NT2/D1 (cell line): ENCODE measurements at places on chromosomes 7 and 10.

DNA sequence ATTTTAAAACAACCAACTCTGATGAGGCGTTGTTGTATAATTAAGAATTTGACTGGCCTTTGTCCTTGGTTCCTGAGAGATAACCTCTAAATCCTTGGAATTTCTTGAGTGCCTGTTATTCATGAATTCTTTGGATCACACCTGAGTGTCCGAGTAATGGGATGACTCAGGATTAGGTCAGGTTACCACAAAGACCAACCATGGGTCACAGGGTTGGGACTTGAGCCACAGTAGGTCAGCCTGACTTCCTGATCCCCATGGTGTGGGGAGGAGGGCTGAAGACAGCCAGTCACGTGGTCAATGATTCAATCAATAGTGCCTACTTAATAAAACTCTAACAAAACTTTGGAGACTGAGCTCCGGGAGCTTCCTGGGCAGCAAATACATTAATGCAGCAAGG, 192.5 kb downstream of the GFRA1 start:
- DNase-seq, result peak; percentile 5

DNA sequence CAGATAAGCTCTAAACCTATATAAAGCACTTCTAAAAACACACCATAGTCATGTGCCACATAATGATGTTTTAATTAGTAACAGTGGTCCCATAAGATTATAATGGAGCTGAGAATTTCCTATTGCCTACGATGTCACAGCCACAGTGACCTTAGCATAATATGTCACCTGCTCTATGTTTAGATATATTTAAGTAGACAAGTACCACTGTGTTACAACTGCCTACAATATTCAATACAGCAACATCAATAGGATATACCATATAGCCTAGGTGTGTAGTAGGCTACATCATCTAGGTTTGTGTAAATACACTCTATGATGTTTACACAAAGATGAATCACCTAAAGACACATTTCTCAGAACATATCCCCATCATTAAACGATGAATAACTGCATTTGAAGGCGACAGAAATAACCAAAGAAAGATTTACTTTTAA, 24.5 kb downstream of the GPR22 start:
- DNase-seq, result no peak

DNA sequence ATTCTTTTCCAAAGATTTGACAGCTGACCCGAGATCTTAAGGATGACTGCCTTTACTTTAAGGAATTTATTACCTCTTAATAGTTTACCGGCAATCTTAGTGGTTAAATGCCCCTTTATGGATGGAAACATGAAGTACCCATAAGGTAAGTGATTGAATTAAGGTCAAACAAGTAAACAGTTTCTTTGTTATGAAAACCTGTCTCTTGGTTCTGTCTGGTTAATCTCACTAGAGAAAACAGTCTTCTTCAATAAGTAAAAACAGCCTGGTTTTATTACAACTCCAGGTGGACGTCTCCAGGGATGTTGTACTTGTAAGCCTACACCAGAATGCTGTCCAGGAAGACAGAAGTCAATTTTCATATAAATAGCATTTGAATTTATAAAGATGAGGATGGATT, 161.8 kb upstream of the MTPN start:
- DNase-seq, result no peak

- no peak for DNase-seq
Observed at GRCh38 chr10:10368951-10369576, 648.6 kb upstream of the CELF2 start.

- no peak for DNase-seq
Observed at GRCh38 chr7:74092964-74093471, 9.4 kb downstream of the LIMK1 start.

- no peak for DNase-seq
Observed at GRCh38 chr10:45456822-45457221, 82.8 kb downstream of the ALOX5 start.

DNA sequence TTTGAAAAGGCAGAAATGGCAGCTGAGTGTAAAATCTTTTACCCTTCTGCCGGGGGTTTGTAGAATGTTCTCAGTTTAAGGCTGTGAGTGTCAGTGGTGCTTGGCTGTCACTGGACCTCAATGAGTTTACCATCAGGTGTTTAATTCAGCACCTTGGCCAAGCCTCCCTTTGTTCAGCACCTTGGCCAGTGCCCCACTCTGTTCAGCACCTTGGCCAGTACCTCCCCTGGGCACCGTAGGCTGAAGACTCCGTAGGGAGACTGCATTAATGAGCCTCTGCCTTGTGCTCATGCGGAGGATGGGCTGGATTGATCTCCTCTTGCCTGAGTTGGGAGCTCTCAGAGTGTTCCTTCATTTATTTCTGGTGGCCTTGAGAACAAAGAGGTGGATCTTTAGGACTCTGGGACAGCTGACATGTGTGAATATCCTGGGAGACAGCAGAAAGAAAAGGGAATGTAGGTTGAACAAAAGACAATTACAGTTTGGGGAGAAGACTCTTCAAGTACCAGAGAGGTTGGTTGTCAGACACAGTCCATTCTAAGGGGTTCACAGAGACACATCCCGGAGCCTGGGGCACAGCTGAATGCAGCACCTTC, 1.6 kb downstream of the FAM24A start:
- peak; percentile 55 for DNase-seq

DNA sequence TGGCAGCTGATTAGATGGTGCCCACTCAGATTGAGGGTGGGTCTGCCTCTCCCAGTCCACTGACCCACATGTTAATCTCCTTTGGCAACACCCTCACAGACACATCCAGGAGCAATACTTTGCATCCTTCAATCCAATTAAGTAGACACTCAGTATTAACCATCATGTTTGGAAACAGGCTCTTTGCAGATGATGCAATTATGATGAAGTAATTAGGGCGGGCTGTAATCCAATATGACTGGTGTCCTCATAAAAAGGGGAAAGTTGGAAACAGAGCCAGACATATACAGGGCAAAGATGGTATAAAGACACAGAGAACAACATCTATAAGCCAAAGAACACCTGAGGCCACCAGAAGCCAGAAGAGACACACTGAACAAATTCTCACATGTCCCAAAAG, 658.6 kb downstream of the CCSER2 start:
- DNase-seq, result no peak

GRCh38 chr7:148623586-148624282, 33.2 kb downstream of the C7orf33 start:
- no peak for DNase-seq

DNA sequence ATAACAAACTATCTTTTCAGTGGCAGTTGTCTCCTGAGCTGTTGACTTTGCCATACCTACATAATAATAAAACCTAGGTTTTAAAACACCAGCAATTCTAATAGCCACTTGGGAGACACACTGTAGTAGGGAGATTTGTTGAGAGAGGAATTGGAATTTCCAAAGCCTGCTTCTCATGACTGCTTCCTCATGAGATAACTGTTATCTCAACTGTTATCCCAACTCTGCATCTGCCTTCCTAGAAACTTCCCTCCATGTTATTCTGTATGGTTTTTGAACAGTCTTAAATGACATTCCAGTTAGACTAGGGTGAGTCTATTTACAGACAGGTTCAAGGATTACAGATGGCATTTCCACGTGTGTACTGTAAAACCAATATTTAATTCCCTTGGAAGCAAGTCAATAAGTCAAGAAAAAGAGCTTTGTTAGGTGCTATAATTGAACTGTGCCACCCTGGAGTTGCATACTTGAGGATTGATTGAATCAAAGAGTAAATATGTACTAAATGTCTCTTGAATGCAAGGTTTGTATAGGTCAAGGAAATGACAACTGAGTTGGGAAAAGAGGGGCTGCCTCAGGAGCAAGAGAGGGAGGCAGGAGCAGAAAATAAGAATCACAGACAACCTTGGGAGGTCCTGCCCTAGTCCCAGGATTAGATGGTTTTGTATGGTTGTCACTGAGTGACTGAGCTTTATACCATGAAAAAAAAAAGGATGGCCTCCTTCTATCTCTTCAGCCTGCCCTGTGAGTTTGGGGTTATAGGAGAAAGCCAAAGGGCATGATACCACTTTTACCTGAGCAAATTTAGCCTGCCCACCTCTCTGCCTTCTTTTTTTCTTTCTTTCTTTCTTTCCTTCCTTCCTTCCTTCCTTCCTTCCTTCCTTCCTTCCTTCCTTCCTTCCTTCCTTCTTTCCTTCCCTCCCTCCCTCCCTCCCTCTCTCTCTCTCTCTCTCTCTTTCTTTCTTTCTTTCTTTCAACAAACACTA, 9.9 kb upstream of the TM9SF3 start:
- DNase-seq, result no peak

GRCh38 chr7:99693427-99694200, 13.8 kb upstream of the CYP3A5 start:
- DNase-seq, result peak; percentile 75

GRCh38 chr10:19958787-19959186, 142.6 kb downstream of the PLXDC2 start:
- no peak for DNase-seq

DNA sequence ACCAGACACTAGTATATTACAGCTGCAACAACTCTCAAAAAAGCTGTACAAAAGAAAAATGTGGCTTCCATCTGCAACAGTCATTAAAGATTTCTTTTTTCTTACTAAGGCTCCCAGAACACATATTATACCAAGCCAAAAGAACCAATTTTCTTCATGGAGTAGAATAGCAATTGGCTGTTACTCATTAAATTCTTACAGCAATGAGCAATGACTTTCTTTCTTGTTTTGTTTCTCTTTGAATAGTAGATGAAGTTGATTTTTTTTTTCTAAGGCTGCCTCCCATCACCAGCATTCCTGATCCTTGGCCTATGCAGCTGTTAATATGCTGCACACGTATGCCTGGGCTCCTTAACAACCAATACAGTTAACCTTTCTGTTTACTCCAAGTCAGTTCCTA, 36.6 kb upstream of the SPOCK2 start:
- DNase-seq, result no peak

DNA sequence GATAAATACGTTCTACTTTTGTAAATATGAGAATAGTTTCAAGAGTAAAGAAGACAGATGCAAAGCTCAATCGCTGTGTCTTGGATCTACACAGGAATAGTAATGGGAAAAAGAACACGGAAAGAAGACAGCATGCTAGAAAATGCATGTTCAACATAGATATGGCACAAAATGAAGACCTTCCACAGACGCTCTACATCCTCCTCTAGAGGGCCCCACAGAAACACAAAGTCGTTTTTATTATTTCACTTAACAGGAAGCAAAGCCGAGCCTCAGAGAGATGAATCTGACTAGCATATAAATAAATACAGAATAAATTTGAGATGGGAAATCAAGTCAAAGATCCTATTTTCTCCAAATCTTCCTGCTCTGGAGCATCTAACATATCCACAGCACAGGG, 292.6 kb downstream of the PARD3 start:
- DNase-seq, result no peak

- no peak for DNase-seq
Observed at GRCh38 chr10:73889014-73889413, 14.7 kb upstream of the CAMK2G start.

DNA sequence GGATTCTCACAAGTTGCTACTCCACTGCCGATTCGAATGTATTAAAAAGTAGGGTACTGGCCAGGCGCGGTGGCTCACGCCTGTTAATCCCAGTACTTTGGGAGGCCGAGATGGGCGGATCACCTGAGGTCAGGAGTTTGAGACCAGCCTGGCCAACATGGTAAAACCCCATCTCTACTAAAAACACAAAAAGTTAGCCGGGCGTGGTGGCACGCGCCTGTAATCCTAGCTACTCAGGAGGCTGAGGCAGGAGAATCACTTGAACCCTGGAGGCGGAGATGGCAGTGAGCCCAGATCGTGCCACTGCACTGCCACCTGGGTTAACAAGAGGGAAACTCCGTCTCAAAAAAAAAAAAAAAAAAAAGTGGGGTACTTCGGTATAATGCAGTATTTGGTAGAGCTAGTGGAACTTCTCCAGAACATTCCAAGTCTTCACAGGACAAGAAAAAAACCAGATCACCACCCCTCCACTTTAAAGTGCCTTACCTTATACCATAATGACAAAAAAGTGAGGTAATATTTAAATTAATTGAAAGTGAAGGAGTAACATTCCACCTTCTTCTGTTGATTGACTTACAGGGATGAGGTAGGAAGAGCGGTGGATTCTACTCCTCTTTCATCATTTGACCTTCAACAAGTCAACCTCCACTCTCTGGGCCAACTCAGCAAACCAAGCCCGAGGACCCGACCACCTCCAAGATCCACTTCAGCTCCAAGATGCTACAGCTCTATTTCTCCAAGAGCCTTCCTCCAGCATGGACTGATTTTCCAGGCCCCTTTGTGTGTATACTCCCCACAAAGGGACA, 2.0 kb downstream of the BAZ1B start:
- no peak for DNase-seq

- no peak for DNase-seq
Observed at GRCh38 chr10:82874671-82875070, 999.7 kb downstream of the NRG3 start.

DNA sequence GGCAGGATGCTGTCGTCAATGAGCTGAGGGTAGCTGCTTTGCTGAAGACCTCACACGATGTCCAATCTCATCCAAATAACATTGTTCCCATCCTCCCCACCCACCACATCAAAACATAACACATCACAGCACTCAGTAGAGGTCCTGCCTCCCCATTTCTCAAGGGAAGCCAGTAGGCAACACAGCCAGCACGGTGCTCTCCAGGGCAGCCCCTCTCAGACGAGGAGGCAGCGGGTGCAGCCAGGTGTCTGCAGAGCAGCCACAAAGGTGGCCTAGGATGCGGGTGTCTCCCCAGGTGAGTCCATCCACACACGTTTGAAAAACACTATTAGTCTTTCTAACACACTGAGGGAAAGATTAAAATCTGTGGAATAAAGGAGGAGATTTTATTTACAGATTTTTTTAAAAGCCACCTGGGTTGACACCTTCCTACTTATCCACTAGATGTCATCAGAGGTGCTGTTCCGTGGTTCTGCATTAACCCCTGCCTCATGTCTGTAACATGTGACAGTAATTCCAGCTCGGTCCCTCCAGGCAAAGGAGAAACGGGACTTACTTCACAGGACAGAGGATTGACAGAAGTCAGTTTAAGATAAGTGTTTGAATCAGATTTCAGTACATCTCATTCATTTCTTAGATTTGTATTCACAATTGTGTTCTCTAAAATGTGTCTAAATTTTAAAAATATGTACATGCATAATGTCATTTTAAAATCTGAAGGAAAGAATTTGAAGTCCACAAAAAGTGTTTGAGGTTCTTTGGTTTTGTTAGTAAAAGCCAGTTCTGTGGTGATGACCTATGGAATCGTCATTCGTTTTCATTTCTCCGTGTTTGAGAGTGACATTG, 68.0 kb downstream of the LANCL2 start:
- peak; percentile 58 for DNase-seq

DNA sequence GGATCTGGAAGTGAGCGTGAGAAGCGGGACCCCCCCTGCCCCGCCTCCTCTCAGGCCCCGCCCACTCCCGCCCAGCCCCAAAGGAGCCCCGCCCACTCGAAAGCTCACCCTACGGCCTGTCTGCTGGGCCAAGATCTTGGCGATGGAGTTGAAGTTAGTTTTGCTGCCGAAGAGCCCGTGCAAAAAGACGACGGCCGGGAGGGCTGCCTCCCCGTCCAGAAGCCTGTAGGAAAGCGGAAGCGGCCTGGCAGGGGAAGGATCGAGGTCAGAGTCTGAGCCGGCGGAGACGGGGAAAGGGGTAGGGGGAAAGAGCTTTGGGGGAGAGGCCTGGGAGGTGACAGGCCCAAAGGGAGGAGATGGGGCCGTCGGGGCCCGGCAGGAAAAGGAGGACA, 386 bp downstream of the ABHD11 start:
- DNase-seq, result no peak
